Stimulated activated CD8-positive, alpha-beta memory T cell treated with anti-CD3 and anti-CD28 coated beads, Interleukin-7, amount 100 ng/mL, for 1 hour (primary cell): ENCODE measurements at places on chromosomes 5 and 9.

- no peak for DNase-seq
Measured at GRCh38 chr5:13143214-13143613, 801.3 kb downstream of the DNAH5 start.

- DNase-seq, result no peak
Measured at GRCh38 chr9:127128341-127129072, 6.1 kb upstream of the ANGPTL2 start.

DNA sequence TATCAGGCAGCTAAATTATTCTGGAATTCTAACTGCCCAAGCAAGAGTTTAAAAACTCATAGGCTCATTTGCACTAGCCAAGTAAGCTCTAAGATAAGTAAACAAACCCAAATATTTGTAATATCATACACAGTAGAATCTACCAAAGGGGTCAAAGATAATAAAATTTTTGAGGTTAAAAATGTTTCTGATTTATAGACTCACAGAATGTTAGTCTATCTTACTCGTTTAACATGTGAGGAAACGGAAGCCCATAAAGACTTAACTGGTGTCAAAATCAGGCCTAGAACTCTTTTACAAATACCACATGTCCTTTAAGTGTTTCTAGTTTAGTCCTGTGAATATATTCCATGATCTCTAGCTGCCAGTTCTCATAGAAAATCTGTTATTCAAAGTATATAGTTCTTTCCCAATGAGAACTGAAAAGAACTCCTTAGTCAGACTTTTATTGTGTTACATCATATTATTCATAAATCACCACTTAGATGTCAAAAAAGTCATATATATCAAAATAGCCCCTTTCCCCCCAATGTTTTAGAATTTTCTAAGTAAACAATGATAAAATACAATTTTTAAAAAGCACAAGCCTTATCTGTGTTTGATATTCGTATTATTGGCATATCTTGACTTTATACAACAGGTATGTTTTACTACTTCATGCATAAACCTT lies 13.9 kb downstream of the RAB14 start:
- DNase-seq, result no peak

- DNase-seq, result no peak
Measured at GRCh38 chr5:77663090-77663863, 24.8 kb upstream of the OTP start.

DNA sequence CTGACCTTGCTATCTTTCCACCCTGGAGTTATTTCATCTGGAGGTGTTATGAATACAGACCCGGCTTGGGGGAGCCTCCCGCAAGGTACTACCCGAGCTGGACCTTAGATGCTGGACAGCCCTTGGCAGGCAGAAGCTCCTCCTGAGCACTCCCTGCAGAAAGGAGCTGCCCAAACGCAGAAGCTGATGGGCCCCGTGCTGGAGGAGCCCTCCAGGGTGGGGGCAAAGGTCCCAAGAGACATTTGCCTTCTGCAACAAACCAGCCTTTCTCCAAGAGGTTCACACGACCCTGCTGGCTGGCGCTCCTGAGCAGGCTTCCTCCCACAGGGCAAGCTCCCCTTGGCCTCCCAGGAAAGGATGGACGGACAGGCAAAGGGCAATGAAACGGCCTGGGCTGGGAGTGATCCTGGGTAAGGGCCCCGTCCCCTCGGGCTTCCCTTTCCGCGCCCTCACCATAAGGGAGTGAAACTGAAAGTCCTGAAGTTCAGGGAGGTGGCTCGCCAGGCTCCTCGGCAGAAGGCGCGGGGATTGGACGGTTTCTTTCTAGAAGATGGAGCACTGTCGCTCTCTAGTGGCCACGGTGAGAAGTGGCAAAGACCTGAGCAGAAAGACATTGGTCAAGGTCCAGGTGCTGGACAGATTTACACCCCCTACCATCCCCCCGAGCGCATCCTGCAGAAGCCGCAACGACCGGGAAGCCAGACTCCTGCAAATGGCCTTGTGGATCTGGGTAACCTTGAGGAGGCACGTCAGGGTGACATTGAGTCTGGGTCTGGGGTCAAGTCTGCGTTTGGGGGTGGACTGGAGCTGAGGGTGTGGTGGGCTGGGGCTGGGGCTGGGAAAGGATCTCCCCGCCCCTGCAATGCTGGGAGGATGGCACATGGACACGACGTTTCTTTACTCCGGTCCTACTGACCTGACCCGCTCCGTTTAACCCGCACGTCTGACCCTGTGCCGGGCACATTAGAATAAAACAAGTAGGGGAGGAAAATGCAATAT lies 56.4 kb downstream of the NEURL1B start:
- peak; percentile 48 for DNase-seq

- no peak for DNase-seq
Measured at GRCh38 chr9:6818292-6818922, 60.6 kb downstream of the KDM4C start.

GRCh38 chr5:58019614-58020013 lies 440.3 kb downstream of the PLK2 start:
- DNase-seq, result no peak

DNA sequence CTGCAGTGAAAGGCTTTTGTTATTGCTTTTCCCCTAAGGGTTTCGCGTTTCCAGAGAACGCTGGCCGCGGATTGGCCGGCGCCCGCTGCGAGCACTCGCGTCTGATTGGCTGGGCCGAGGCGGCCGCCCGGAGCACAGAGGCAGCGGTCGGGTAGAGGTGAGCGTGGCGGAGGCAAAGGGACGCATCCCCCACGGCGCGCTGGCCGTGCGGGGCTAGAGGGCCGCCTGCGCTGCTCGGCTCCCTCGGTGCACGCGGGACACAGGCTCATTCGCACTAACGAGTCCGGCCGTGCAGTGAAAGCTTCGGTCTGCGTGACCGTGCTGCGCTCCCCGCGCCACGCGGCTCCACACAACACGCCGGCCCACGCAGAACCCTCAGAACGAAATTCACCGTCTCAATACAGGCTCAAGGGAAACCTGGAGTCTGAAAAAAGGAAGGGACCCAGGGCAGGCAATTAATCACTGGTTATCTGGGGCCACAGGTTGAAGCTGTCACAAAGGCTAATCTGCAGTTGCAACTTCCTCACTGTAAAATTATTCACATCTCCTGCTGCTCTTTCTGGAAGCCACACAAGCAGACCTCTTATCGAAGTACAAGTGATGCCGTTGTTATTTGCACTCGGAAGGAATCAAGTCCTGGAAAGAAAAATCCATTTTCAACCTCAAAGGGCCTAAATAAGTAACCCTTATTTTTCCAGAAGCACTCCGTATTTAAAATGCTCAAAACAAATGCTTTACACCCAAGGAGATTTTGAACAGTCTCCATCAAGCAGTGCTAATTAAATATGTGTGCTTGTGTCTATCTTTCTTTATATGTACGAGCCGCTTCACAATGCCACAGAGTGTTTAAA lies 94.6 kb downstream of the ZNF608 start:
- no peak for DNase-seq

- no peak for DNase-seq
Measured at GRCh38 chr9:109258481-109259302, 62.2 kb downstream of the EPB41L4B start.

- no peak for DNase-seq
Measured at GRCh38 chr5:16772556-16772955, 155.8 kb upstream of the RETREG1 start.

- DNase-seq, result no peak
Measured at GRCh38 chr5:179219661-179220620, 125.3 kb downstream of the ADAMTS2 start.

- DNase-seq, result no peak
Measured at GRCh38 chr5:14714706-14715105, 50.2 kb downstream of the OTULIN start.

GRCh38 chr5:1881731-1882336 lies 891 bp downstream of the IRX4 start:
- no peak for DNase-seq

GRCh38 chr5:74408150-74409043 lies 232.1 kb downstream of the ENC1 start:
- no peak for DNase-seq

DNA sequence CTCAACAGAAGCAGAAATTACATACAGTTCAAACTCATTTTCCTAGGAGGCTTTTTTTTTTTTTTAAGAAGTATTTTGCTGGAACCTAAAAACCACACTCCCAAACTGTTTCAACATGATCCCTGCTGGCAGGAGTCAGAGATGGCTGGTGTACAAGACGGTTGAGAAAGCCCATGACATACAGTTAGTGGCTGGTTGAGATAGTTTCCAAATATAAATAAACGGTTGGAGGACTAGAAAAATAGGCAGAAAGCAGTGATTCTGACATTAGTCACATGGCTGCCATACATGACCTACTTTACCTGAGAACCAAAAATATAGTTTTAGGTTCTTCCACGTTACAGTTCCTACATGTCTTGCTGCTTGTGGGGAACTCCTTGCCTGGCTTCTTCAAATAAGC lies 31.7 kb upstream of the BASP1 start:
- DNase-seq, result no peak

- DNase-seq, result no peak
Measured at GRCh38 chr9:33332011-33332410, 41.7 kb downstream of the NFX1 start.

GRCh38 chr9:105065098-105066088 lies 137.4 kb upstream of the ABCA1 start:
- no peak for DNase-seq

DNA sequence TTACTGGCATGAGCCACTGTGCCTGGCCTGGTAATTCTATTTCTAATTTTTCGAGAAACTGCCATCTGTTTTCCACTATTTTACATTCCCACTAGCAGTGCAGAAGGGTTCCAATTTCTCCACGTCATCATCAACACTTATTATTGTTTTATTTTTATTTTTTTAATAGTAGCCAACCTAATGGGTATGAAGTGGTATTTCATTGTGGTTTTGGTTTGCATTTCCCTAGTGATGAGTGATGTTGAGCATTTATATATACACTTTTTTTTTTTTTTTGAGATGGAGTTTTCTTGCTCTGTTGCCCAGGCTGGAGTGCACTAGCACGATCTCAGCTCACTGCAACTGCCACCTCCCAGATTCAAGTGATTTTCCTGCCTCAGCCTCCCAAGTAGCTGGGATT lies 28.3 kb downstream of the WWC1 start:
- DNase-seq, result no peak

- DNase-seq, result no peak
Measured at GRCh38 chr5:80399526-80400239, 8.2 kb upstream of the ZFYVE16 start.

GRCh38 chr5:1698589-1699316 lies 100.9 kb downstream of the MRPL36 start:
- no peak for DNase-seq

GRCh38 chr5:1246711-1247431 lies 21.7 kb downstream of the SLC6A18 start:
- no peak for DNase-seq

DNA sequence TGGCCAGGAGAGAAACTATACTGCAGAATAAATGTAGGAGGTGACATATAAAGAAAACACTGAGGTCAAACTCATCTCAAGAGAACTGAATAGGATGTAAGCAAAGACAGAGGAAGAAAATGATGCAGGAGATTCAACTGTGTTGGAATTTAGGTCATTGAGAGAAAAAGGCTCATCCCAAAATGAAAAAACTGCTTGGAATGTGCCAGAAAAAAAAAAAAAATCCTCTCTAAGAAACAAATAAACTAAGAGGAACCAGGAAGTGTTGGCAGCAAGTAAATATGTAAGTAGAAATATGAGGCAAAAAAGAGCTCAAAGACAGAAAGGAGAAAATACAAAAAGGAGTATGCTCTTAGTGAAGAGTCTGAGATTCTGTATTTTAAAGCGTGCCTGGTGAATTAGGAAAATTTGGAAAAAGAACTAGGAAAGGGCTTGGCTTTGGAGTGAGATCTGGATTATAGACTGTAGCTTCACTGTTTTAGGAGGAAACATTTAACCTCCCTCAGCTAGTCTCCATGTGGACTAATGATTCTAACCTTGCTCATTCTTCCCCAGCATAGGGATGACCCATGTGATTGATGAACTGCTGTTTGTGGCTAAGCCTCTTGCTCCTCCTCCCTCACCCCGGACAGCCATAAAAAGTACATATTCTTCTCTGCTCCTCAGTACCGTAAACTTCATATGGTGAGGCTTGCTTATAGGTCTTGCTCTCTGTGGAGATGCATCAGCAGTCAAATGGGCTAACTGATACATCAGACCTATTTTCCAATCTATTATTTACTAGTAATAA lies 185.6 kb upstream of the POU5F2 start:
- DNase-seq, result no peak
